Posterior vena cava (tissue), 2 donors: ENCODE measurements at places on chromosomes 1 and 21. TPM values are rescaled to one million over a fixed set of nuclear protein-coding genes. Genes with fewer than 3 reads are reported as not detected.
A peak's percentile ranks its signal among the peaks of the same experiment; 100 is the strongest.

The BMP8A gene
- 0.90 TPM for total RNA-seq

The DISP1 gene
- total RNA-seq, result 8.0 TPM

The UTS2 gene
- total RNA-seq, result 1.3 TPM

The GBP4 gene
- total RNA-seq, result 5.5 TPM

The BRDT gene
- not detected for total RNA-seq

The RNF186 gene
- not detected for total RNA-seq

The GPX7 gene
- 12.1 TPM for total RNA-seq

The TSPEAR gene
- total RNA-seq, result 0.14 TPM

- no peak for DNase-seq
Measured at GRCh38 chr1:71788113-71788512, 494.2 kb downstream of the NEGR1 start.

DNA sequence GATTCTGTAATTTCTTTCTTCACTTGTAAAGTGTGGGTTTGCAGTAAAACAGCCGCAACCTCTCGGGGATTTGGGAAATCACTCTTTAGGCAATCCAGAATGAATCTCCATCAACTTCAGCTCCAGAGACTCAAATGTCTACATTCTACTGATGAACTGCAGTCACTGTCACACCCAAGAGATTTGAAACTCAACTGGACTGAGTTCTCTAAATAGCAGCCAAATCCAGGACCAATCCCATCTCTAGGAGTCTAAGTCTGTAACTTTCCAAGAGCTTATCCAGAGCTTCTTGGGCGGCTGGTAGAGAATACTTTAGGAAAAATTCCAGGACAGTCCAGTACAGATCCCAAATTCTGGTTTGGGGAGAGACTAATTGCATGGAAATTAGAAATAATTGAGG, 62.9 kb downstream of the ADAMTS1 start:
- no peak for DNase-seq

GRCh38 chr1:16168622-16169360, 12.9 kb upstream of the EPHA2 start:
- DNase-seq, result no peak

DNA sequence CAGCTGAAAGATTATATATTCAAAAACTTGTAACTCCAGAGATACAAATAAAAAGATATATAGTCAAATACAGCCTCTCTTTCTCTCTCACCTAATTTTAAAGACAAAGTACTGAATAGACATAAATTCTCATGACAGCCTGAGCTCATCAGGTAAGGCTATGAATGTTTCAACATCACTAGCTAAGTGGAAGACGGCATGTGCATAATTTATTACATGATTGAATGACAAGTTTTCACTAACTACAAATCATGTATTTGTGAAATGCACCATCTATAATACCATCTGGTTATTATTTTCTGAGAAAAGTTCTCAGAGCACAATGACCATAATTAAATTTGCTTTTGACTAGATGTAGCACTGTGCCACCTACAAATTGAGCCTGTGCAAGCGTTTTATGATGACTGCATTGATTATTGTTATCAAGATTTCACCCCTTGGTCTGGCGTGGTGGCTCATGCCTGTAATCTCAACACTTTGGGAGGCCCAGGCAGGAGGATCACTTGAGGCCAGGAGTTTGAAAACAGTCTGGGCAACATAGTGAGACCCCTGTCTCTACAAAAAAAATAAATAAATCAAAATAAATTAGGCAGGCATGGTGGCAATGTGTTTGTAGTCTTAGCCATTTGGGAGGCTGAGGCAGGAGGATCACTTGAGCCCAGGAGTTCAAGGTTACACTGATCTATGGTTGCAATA, 128.2 kb downstream of the APP start:
- DNase-seq, result no peak

- DNase-seq, result no peak
Measured at GRCh38 chr1:155033524-155033923, at the start of the genes DCST1 and DCST2. DCST1 (plus strand) TSS chr1:155033824; CDS start chr1:155034037, 213 bp downstream. DCST2 (minus strand) TSS chr1:155033781; CDS start chr1:155033701, 80 bp downstream.

DNA sequence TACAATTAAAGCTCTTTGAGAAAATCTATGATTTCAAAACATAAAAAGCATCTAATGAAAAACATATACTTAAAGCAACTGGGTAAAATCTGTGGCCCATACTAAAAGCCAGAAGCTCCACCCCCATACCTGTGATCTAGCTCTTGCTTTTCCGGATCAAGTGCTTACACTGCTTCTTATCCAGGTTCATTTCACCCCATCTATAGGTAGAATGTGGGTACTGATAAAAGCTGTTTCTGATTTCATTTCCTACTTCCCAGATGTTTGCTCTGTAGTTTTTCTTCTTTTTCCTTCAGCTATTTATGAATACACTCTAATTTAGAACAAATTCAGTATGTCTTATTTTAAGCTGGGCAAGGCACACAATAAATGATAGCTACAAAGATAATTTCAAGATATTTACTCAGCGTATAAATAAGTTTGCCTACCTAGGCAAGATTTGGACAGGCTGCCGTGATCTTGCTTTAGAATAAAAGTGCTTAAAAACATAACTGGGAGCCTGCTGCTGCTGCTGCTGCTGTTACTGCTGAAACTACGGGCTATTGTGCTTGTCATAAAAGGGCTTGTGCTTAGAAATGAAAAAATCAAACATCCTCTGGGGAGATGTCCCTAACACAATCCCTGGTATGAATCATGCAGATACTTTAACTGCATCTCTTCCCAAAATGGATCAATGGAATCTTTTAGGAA, 2.1 kb downstream of the SIPA1L2 start:
- no peak for DNase-seq

- no peak for DNase-seq
Measured at GRCh38 chr1:205214756-205215155, 3.3 kb upstream of the DSTYK start.

- no peak for DNase-seq
Measured at GRCh38 chr21:15080526-15080925, 15.7 kb upstream of the NRIP1 start.

DNA sequence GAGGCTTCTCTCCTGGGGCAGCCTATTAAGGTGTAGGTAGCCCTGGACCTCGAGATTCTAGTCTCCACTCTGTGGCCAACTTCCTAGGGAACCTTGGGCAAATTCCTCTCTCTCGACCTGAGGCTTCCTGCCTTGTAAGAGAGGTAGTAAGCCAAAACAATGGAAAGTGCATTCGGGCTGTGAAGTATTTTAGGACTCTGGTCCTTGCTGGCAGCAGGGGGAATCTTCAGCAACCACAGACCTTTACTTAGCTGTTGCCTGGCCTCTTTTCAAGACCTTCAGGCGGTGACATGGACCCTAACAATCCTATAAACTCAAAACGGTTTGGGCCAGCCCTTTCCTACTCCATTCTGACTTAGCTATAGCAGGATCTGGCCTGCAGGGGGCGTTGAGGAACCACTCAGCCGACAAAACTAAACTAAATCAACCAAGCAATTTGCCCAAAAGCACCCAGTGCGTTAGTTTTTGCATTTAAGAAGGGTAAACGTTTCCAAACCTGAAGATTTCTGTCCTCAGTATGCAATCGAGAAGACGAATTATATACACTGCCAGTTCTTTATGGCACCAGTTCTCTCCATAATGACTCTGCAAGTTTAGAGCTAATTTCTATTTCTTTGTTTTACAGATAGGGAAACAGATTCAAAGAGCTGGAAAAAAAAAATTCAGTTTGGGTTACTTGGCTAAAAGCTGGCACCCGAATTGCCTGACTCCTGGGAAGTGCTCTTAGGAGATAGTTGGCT, 10.9 kb upstream of the SESN2 start:
- DNase-seq, result peak; percentile 93

- no peak for DNase-seq
Measured at GRCh38 chr1:171403393-171403792, 81.9 kb upstream of the PRRC2C start.

- DNase-seq, result no peak
Measured at GRCh38 chr1:241308471-241308870, 48.5 kb downstream of the RGS7 start.

DNA sequence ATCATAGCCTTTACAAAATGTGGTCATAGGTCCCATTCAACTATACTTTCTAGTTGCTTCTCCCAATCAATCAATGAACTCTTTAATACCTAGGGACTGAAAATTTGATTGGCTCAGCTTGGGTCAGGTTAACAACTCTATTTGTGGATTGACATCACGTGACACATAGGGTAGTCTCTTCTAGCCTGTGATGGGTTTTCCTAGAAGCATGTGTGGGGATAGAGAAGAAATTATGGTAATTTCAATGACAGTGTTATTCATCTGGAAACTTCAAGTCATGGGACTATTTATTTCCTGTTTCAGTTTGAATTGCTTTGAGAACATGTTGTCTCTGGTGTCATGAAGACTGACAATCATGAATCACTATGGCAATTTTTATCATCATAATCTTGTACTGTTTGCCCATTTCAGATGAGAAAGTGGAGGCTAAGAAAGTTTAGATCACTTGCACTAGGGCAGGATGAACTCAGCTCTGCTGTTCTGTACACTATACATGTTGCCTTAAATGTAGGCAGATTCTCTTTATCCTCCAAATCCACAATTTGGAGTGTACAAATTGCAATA, 529.9 kb upstream of the BEND5 start:
- no peak for DNase-seq

DNA sequence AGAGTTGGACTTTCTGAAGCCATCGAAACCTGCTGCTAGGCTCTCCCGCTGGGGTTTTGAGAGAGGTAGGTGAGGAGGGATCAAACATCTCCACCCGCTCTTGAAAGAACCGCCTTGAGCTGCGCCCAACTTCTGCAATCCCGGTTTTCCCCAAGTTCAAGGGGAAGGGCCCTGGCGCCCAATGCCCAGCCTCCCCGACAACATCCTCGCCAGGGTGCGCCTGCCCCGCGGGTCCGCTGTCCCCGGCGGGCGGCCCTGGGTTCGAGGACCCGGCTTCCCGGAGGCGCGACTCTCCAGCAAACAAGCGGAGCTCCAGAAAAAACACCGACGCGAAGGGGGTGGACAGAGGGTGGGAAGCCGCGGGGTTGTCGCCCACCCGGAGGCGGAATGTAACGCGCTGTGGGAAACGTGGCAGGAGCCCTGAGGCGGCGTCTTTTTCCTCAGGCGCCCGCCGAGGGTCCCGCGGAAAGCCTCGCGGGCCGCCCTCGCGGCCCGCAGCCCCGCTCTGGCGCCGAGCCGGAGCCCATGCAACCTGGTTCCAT, 607 bp downstream of the BTG3 start:
- peak; percentile 86 for DNase-seq

DNA sequence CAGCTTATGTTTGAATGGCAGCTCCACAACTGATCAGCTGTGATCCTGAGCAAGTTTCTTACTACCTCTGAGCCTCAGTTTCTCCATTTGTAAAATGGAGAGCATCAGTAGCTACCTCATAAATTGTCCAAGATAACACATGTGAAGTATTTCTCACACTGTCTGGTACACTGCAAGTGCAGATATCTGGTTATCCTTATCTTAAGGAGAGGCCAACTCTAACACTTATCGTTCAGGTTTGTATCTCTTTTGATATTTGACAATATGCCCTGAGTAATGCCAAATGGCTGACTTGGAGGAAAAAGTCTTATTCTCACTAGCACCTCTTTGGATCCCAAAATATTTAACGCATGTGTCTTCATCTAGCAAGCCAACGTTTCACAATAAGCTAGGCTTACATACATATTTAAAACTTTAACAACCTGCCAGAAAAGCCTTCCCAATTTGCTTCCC, 2.7 kb downstream of the CSRP1 start:
- DNase-seq, result no peak

DNA sequence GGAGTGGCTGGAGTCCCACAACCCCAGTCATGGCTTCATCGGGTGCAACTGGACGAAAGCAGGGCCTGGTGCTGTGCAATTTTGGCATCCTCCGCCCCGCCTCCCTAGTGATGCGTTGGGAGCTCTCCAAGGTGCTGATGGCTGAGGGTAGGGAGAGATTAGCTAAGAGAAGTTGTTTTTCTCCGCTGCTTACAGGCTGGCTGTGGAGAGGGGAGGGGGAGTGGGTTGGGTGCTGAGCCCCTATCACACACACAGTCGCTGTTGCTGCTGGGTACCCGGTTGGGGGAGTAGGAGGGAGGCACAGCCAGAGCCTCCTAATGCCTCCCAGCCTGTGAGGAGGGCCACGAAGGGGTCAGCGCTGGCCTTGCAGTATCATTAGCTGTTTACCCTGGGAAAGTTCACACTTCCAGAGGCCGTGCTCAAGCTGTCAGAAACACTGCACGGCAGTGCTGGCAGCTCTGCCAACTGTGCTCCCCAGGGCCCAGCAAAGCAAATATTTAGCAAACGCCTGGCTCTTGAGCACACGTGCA, 110.0 kb downstream of the GRIK3 start:
- no peak for DNase-seq

DNA sequence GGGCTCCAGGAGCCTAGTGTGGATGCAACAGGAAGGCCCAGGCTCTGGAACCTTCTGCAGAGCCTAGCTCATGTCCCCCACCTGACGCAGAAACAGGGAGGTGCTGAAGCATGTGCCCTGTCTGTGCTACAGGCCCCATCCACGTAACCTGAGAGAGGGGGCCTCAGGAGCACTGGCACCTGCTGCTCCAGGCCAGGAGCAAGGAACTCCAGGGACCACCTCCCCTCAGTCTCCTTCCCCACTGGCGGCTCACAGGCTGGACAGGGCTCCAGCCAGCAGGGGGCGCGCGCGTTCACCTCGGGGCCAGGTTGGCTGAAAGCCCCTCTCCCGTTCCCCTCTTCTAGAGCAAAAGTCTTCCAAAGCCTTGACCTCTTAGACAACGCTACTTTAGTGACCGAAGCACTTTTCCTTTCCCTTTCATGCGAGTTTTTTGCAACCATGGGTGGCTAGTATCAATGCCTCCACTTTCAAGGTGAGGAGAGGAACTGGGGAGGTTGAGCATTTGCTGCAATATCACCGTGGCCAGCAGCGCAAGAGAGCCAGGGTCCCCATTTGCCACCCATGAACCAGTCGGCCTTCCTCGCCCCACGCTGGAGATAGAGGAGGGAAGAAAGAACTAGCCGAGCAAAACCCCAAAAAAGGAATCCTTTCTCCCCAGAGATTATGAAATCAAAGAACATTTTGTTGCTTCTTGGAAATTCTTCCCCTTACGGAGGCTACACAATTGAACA, 52.4 kb upstream of the GPR157 start:
- peak; percentile 91 for DNase-seq

GRCh38 chr1:109975718-109976117, 8.8 kb upstream of the AHCYL1 start:
- no peak for DNase-seq

DNA sequence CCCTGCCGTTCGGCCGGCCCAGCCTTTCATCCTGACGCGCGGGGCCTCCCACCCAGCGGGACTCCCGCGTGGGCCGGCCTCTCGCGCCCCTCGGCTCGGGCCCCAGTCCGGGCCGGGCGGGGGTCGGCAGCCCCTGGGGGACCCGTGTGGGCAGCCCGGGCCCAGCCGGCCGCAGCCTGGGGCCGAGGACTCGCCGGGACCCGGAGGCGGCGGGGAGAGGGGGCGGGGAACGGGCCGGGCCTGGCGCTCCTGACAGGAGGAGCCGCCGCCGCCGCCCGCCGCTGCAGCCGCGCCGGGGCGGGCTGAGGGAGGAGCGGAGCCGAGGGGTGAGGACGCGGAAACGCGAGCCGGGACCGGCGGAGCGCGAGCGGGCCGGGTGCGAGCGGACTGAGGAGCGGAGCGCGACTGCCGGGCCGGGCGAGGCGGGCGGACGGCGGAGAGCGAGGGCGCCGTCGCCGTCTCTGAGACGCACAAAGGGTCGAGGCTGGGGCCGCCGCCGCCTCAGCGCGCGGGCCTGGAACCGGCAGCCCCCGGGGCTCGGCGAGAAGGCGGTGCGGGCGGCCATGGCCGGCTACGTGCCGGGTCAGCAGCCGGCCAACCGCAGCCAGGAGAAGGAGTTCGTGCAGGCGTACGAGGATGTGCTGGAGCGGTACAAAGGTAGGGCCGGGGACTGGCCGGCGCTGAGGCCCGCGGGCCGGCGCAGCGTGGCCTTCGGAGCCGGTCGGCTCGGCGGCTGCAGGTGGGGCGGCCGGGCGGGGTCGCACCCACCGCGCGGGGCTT, 79.1 kb downstream of the NDUFS5 start:
- DNase-seq, result peak; percentile 92

GRCh38 chr1:236480758-236481436, 42.9 kb upstream of the LGALS8 start:
- no peak for DNase-seq
